ENCODE measurements at places on chromosomes 2 and 18. TPM values are rescaled to one million over a fixed set of nuclear protein-coding genes. Genes with fewer than 3 reads are reported as not detected.
A peak's percentile ranks its signal among the peaks of the same experiment; 100 is the strongest.

Gene MBD1
- 42.0 TPM for total RNA-seq

DNA sequence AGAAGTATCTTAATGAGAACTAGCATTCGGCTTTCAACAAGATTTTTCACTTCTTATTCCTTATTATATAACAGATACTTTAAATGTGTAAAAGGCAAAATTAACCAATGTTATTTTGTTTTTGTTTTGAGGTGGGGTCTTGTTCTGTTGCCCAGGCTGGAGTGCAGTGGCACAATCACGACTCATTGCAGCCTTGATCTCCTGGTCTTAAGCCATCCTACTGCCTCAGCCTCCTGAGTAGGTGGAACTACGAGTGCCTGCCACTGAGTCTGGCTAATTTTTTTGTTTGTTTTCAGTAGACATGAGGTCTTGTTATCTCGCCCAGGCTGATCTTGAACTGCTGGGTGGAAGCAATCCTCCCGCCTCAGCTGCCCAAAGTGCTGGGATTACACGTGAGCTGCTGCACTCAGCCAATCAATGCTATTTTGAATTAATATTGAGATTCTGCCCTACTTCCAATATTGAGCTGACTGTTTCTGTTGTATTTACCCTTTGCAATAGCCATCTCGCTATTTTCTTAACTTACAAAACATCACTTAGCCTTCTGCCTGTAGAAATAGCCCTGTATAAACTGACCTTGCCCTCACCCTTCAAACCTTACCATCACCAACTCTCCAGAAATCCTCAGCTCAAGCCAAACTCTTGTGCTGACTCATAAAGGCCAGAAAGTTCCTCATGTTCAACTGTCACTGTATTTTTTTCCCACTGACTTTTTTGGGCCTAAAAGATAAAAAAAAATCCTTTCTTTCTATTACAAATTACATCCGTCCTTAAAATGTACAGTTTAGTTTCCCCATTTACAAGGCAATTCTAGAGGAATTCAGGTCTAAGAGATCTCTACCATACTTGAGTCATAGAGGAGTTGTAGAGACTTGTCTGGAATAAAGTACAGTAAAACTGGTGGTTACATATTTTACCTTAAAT, 94.3 kb downstream of the OLA1 start:
- no peak for DNase-seq
- no peak overlapping the region for H3K27ac ChIP-seq
- H3K36me3 ChIP-seq = no peaks in the 10 kb centered on the region
- H3K27me3 ChIP-seq = no peaks in the 10 kb centered on the region
- no peak overlapping the region for H3K4me3 ChIP-seq
- no peaks in the 10 kb centered on the region for H3K4me1 ChIP-seq

DNA sequence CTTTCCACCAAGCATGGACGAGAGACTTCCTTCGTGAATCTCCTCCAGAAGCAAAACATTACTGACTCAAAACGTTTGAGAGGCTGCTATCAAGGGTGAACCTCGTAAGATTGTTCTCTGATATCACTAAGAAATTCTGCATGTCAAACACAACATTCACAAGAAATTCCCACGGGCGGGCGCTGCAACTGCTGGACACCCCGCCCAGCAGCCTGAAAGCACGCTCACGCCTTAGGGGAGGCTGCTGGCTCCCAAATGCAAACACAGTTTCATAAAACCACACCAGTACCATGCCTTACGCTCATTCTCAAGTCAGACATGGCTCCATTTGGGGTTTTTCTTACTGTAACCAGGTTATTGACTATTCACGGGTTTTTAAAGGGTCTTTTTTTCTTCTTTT, 39.0 kb downstream of the MBP start:
- H3K27ac ChIP-seq = no peak overlapping the region
- H3K4me3 ChIP-seq = no peak overlapping the region
- DNase-seq = no peak
- no peaks in the 10 kb centered on the region for H3K27me3 ChIP-seq

GRCh38 chr18:36809590-36810381, 19.0 kb downstream of the TPGS2 start:
- DNase-seq = peak; percentile 20
- H3K4me1 ChIP-seq = no peaks in the 10 kb centered on the region

GRCh38 chr18:6205706-6206105, 209.0 kb downstream of the L3MBTL4 start:
- no peaks in the 10 kb centered on the region for H3K4me1 ChIP-seq
- DNase-seq = no peak
- H3K27me3 ChIP-seq = no peaks in the 10 kb centered on the region
- no peak overlapping the region for H3K27ac ChIP-seq
- no peaks in the 10 kb centered on the region for H3K36me3 ChIP-seq

GRCh38 chr2:167361426-167361825, 473.1 kb downstream of the XIRP2 start:
- no peak overlapping the region for H3K27ac ChIP-seq
- no peaks in the 10 kb centered on the region for H3K4me1 ChIP-seq
- DNase-seq = no peak
- no peaks in the 10 kb centered on the region for H3K36me3 ChIP-seq
- H3K27me3 ChIP-seq = no peaks in the 10 kb centered on the region
- H3K4me3 ChIP-seq = no peak overlapping the region

DNA sequence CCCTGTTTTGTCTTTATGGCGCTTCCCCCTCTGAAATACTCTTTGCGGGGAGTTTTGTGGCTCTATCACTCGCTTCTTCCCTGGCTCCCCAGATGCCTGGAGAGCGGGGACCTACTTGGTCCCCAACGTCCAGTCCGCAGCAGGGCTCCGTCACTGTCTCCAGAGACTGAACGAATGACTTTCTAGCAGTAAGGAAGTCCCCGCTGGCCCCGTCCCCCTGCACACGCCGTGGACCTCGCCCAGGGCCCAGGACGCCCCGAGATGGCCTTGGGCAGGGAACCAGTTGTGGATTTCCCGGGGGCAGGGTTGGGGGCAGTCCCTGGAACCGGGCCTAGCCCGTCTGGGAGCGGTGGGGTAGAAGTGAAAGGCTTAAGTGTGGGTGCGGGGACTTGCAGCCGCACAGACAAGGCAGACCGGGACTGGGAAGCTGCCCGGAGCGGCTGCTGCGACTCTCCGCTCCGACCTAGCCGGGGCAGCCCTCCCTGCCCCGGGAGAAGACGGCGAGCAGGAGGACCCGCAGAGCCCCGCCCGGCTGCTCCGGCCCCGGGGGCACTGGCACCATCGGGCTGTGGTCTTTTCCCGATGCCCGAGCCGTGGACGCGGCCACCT, 821 bp upstream of the EPHA4 start:
- peak overlapping the region; percentile 7 for H3K27ac ChIP-seq
- peak overlapping the region; percentile 66 for H3K4me3 ChIP-seq
- H3K36me3 ChIP-seq = no peaks in the 10 kb centered on the region
- peaks cover 6% of the 10 kb centered on the region for H3K4me1 ChIP-seq
- DNase-seq = no peak

Data from SJCRH30 (cell line).